ENCODE measurements at places on chromosomes 2 and 18.

DNA sequence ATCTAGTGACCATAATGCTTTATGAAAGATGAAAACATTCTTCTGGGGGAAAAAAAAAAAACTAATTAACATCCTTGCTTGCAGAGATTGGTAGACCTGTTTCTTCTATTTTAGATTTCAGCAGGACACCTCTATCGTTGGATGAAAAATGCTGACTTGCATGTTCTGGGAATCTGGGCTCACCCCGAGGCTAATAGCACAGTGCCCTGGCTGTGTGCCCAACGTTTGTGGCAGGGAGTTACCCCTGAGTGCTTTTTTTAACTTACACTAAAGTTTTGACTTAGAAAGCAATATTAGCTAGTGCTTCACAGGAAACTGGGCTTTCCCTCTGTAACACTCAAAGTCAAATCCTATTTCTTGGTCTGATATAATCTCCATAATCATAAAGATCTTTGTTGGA is 233.2 kb downstream of the SLC8A1 start:
- DNase-seq: peak; percentile 57

- DNase-seq: no peak
Observed at GRCh38 chr2:71530641-71531332, 77.4 kb downstream of the DYSF start.

GRCh38 chr2:240431661-240432424 is 3.6 kb upstream of the GPC1 start:
- DNase-seq: no peak

- no peak for DNase-seq
Observed at GRCh38 chr2:18971628-18972027, 382.3 kb upstream of the NT5C1B start.

DNA sequence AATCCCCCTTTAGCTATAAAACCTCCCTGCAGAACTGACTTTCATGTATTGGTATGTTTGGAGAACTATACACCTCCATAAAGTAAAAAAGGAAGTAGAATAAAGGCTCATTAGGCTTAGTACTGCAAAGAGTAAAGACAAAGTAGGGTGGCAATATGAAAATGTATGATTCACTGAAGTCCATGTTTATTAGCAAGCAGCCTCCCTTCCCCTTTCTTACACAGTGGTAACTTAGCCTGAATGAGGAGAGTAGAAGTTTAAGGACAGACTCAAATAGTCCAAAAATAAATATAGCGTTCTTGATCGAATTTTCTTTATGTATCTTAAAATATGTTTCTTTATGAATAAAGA is 1.5 kb downstream of the ZNF804A start:
- no peak for DNase-seq

GRCh38 chr2:225008179-225008856 is 34.0 kb downstream of the DOCK10 start:
- no peak for DNase-seq

All from NCI-H1105 (cell line).